ENCODE measurements at places on chromosomes 16 and 17.

- DNase-seq, result no peak
Observed at GRCh38 chr17:7839876-7840261, 5.9 kb downstream of the KDM6B start.

GRCh38 chr17:72068643-72069042, 52.2 kb upstream of the SOX9 start:
- DNase-seq, result no peak

GRCh38 chr16:85825326-85825725, 25.8 kb downstream of the COX4I1 start:
- no peak for DNase-seq

DNA sequence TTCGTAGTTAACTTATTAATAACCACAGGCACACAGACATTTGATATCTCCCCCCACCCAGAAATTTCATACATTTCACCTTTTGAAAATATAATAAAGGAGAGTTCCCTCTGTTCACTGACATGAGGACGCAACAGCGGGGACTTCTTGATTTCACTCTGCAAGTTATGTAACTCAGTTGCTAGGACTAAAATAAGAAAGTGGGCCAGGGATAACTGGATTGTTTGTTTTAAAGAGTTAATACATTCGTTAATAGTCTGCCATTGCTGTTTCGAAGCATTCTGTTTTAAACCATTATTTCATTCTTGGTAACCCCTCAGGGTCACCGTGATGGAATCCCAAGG, 1.2 kb downstream of the RHOT1 start:
- no peak for DNase-seq

GRCh38 chr17:51365090-51365489, 104.7 kb downstream of the UTP18 start:
- no peak for DNase-seq

DNA sequence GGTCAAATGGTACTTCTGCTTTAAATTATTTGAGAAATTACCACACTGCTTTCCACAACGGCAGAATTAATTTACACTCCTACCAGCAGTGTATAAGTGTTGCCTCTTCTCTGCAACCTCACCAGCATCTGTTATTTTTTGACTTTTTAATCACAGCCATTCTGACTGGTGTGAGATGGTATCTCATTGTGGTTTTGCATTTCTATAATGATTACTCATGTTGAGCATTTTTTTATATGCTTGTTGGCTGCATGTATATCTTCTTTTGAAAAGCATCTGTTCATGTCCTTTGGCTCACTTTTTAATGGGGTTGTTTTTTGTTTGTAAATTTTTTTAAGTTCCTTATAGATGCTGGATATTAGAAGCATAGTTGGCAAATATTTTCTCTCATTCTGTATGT, 446.7 kb downstream of the PMP22 start:
- no peak for DNase-seq

DNA sequence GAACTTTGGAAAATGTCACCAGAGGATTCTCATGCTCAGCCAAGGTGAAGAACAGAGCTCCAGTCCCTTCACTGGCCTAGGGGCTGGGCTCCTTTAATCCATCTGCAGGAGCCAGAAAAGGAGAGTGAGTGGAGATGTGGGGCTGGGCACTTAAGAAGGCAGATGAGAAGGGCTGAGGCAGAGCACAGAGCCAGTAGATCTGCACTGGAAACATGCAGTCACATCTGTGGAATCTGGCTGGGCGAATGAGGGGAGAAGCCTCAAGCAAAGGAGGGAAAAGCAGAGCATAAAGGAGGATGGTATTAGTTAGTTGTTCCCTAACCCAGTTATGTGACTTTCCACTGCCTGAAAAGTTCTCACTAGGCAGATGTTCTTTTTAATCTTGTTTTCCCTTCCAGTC, 50.4 kb upstream of the BCAR1 start:
- DNase-seq, result no peak

- DNase-seq, result no peak
Observed at GRCh38 chr17:80382956-80383355, 32.0 kb upstream of the ENDOV start.

DNA sequence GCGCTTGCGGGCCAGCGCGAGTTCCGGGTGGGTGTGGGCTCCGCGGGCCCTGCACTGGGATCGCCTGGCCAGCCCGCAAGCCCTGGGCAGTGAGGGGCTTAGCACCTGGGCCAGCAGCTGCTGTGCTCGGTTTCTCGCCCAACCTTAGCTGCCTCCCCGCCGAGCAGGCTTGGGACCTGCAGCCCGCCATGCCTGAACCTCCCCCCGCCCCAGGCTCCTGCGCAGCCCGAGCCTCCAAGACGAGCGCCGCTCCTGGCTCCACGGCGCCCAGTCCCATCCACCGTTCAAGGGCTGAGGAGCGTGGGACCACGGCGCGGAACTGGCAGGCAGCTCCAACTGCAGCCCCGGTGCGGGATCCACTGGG, 12.3 kb upstream of the ZFP90 start:
- DNase-seq, result no peak

DNA sequence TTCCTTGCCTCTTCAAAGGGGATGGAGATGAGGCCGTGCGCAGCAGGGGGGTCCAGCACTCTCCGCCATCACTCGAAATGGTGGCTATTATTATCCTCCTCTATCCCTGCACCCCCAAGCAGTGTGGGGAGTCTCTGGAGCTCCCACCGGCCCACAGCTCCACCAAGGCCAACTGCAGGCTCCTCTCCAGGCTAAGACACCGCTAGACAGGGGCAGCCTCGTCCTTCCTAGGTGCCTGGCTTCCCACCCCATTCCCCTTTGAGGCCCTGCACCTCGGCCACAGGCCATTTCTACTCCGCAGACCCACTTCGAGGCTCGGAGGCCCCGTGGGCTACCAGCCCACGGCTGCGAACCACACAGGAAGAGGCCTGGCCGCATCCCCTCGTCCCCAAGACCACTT, 39.6 kb upstream of the PABPN1L start:
- no peak for DNase-seq

DNA sequence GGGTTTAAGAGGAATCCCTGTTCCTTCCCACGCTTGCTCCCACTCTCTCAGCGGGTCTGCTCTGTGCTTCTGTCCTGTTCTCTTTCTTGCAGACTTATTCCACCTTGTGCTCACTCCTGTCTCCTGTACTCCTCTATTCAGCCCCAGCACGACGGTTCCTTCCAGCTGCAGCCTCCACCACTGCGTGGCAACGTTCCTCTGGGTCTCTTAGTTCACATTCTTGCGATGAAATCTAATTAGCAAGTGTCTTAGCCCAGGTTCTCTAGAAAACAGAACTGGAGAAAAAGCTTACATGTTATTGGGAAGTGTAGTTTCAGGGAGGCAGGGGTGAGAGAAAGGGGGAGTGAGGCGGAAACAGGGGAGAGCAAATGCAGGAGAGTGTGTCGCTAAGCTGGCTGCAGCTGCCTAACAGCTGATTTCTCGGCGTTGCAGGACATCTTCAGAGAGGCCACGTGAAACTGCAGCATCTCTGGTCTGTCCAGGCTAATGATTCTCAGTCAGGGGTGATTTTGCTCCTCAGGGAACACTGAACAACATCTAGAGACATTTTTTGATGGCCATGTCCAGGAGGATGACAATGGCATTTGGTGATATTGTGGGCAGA, 213.2 kb upstream of the NLRP1 start:
- DNase-seq, result no peak

DNA sequence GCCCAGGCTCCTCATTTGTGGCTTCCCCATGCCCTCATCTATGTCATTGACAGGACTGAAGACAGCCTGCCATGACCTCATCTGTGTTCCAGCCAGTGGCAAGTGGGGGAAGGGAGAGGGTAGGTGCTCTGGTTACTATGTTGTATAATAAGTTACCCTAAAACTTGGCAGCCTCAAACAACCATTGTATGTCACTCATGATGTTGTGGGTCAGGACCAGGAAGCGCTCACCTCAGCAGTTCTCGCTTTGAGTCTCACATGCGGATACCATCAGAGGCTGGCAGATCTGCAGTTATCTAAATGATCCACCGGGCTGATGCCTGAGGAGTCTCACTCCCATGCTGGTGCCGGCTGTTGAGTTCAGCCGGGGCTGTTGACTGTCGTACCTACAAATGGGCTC, 89.0 kb upstream of the TMEM97 start:
- no peak for DNase-seq

GRCh38 chr17:67477687-67478086, 100.6 kb downstream of the PITPNC1 start:
- DNase-seq, result peak; percentile 10

GRCh38 chr17:59616253-59616920, 3.3 kb upstream of the CLTC start:
- no peak for DNase-seq

DNA sequence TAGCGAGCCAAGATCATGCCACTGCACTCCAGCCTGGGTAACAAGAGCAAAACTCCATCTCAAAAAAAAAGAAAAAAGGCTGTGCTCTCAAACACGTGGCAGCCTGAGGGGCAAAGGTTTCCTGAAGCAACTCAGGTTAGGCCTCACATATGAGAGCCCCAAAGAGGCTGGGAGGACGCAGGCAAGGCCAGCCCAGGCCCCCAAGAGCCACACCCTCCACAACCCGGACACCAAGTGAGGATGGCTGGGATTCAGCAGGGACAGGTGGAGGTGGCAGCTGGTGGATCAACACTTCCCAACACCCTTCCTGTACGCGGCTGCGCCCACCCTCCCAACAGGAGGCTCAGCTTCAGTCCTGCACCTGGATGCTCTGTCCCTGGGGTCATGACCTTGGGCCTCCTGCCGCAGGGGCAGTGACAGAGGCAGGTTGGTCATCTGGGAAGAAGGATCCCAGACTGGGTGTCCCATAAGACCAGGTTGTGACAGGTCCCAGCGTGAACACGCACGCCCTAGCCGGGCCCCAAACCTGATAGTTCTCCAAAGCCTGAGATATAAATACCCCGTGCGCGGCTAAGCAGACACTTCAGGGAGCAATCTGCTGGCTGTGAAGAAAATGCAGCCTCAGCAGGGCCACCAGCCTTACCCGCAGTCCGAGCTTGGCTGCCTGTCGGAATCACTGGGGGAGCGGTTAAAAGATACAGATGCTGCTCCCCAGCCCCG, 78.1 kb downstream of the TIMM22 start:
- DNase-seq, result no peak

DNA sequence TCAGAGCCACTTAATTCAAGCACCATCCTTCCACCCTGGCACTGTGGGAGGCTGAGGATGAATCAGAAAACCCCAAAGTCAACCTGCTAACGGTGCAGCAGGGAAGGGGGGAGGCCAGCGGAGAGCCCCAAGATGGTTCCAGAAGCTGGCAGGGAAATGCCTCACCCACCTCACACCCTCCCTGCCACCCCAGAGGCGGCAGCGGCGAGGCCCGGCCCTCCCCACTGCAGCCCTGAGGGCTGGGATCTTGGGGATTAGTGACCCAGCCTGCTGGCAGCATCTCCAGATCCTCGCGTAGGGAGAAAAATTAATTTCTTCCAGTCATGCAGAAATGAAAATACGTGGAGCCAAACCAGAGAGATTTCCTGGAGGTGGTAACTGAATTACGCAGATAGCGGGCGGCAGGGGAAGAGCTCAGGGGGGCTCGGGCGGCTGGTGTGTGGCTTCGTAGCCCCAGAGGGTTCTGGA, 38.2 kb downstream of the CBFA2T3 start:
- no peak for DNase-seq

DNA sequence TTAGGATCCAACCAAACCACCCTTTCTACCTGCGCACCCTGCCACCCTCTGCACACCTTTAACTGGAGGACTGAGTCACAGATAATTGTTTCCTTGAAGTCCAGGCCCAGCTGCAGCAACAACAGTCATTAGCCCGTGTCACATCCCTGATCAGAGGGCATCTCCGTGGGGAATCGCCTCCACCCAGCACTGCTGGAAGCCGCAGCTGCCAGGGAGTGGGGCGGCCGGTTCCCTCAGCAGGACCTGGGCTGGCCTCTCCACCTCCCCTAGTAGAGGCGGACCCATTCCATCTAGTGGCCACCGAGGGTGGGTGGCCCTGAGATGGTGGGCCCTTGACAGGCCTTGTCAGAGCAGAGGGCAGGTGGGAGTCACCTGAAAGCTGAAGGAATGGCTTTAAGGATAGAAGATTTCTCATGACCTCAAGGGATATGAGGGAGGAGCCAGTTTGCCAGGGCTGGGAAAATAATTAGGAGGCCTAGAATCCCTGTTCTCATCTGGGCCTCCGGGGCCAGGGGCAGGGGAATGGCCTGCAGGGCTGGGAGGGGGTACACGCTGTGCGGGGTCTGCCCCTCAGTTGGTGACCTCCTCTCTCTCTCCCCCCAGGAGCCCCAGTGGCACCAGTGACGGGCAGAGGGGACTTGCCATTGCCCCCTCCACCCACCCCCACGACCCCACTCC, 6.2 kb downstream of the PRSS53 start:
- DNase-seq, result no peak

- DNase-seq, result no peak
Observed at GRCh38 chr17:51230306-51230705, 29.5 kb downstream of the MBTD1 start.

DNA sequence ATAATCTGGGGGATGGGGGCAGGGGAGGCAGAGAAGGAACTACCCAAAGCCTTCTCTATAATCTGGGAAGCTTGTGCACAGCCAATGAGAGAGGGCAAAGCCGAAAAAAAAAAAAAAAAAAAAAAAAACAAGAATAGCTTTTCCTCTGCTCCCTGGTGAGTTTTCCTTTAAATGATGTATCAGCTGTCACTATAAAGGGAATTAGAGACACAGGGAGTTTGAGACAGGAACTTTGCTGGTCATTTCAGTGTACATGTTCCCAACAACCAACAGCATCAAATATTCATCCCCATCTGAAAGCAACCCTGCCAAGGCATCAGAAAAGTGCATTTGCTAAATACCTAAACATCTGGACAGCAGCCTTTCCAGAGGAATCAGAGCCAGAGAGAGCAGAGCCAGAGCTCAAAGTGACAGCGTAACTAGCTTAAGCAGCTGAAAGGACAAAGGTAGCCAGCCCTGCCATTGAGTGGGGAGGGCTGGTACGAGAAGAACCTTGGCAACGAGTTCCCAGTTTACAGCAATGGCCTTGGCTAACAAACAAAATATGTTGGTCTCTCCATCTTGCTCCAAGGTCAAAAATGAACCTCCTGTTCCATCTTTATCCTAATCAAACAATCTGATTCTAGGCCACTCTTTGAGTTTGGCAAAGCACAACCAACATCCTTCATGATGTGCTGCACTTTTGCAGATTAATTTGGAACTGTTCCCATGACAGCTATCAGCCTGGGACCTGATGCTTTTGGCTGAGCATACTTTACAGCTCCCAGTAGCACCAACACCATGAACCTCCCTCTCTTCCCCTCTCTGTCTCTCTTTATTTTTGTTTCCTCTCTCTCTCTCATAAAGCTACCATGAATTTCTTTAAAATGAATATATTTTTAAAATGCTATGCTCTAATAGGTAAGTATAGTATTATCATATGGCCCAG, 143.7 kb upstream of the GNAO1 start:
- DNase-seq, result no peak

DNA sequence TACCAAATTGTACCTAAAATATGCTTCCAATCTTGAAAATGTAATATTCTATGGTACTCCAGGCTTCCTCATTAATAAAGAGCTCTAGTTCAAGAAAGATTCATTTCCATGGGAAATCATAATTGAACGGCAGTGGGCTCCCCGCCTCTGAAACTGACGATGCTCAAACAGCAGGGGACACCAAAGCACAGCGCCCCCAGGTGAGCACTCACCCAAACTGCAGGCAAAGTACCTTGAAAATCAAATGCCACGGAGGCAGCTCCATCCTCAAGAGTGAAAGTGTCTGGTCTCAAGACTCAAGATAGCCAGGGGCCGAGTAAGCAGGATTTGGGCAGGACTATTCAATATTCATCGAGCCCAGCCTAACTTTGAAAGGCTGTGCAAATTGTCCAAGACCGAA, 217.4 kb upstream of the TNRC6C start:
- no peak for DNase-seq

- no peak for DNase-seq
Observed at GRCh38 chr17:64340557-64340956, 50.1 kb downstream of the PECAM1 start.

Data from stimulated activated CD4-positive, alpha-beta T cell treated with anti-CD3 and anti-CD28 coated beads, Interleukin-1b, Interleukin-23, amount 100 ng/mL, for 1 hour (primary cell).